Cardiac septum (tissue), 1 donor: ENCODE measurements at places on chromosomes 4 and X. TPM values are rescaled to one million over a fixed set of nuclear protein-coding genes. Genes with fewer than 3 reads are reported as not detected.

RNF150 gene
- total RNA-seq = 69.2 TPM

CLCN4 gene
- total RNA-seq = 23.4 TPM

DRD5 gene
- not detected for total RNA-seq

SPANXD gene
- total RNA-seq = not detected

HELT gene
- not detected for total RNA-seq

PABPC5 gene
- total RNA-seq = 0.67 TPM

PPBP gene
- 1.9 TPM for total RNA-seq

GALNT7 gene
- total RNA-seq = 7.2 TPM

ABCG2 gene
- 4.4 TPM for total RNA-seq

UGT2B15 gene
- total RNA-seq = not detected

CENPVL1 gene
- total RNA-seq = not detected

FAM47E gene
- 2.9 TPM for total RNA-seq

SPINK2 gene
- total RNA-seq = not detected

TCP11X2 gene
- not detected for total RNA-seq

IQCM gene
- total RNA-seq = not detected

TECRL gene
- 1,093 TPM for total RNA-seq

NLRP2B gene
- total RNA-seq = not detected

LINC00632 gene
- 191 TPM for total RNA-seq

TBX22 gene
- not detected for total RNA-seq

USP17L20 gene
- not detected for total RNA-seq

DCUN1D4 gene
- total RNA-seq = 46.0 TPM

LRCH2 gene
- 1.2 TPM for total RNA-seq

CT55 gene
- not detected for total RNA-seq

TLR1 gene
- total RNA-seq = 4.9 TPM

ADH1A gene
- not detected for total RNA-seq

NSUN7 gene
- total RNA-seq = not detected

RAB40AL gene
- total RNA-seq = 0.32 TPM

OTC gene
- total RNA-seq = not detected

ZNF630 gene
- 2.9 TPM for total RNA-seq

GAGE1 gene
- total RNA-seq = not detected

UGT2A1 gene
- not detected for total RNA-seq

MAP7D2 gene
- total RNA-seq = 0.19 TPM

TCEAL6 gene
- total RNA-seq = not detected

PRDM8 gene
- total RNA-seq = 1.6 TPM

POLA1 gene
- 8.7 TPM for total RNA-seq

CFAP47 gene
- total RNA-seq = not detected

STBD1 gene
- 37.6 TPM for total RNA-seq

PCDH18 gene
- total RNA-seq = 4.9 TPM

ANK2 gene
- 208 TPM for total RNA-seq

MRPL1 gene
- total RNA-seq = 29.0 TPM

STEEP1 gene
- total RNA-seq = 17.8 TPM

HS3ST1 gene
- total RNA-seq = 1.2 TPM

SPANXC gene
- not detected for total RNA-seq

FAM184B gene
- total RNA-seq = 0.03 TPM

TEX13C gene
- total RNA-seq = not detected

TMPRSS11B gene
- not detected for total RNA-seq

TIMM8A gene
- total RNA-seq = 24.8 TPM

UGT2B10 gene
- not detected for total RNA-seq

SPANXA2 gene
- not detected for total RNA-seq

GPRASP1 gene
- 8.2 TPM for total RNA-seq

SEL1L3 gene
- 3.3 TPM for total RNA-seq

TMEM31 gene
- total RNA-seq = not detected
